NCI-H1092 treated with DMSO at 0.1 percent for 48 hours (cell line): ENCODE measurements at places on chromosomes 7 and 10.

DNA sequence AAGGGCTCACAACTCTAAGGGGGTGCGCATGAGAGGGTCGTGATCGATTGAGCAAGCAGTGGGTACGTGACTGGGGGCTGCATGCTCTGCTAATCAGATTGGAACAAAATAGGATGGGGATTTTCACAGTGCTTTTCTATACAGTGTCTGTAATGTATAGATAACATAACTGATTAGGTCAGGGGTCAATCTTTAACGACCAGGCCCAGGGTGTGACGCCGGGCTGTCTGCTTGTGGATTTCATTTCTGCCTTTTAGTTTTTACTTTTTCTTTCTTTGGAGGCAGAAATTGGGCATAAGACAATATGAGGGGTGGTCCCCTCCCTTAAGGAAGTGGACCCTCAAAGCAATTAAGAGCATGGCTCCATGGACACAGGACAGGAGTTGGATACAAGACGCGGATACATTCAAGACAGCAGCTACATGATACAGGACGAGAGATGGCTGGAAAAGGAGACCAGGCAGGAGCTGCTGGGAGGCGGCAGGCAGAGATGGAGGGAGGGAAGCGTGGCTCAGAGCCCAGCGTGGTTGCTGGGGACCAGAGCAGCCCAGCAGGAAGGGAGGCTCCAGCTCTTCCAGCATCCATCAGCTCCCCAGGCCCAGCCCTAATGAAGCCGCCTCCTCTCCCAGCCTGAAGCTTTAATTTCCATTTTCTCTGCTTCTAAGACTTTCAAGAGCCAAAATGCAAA lies 31.6 kb downstream of the GSDME start:
- DNase-seq: no peak

GRCh38 chr10:13587391-13587790 lies 626 bp downstream of the PRPF18 start:
- DNase-seq: no peak

GRCh38 chr7:154566877-154567276 lies 436.0 kb downstream of the PAXIP1 start:
- DNase-seq: no peak

DNA sequence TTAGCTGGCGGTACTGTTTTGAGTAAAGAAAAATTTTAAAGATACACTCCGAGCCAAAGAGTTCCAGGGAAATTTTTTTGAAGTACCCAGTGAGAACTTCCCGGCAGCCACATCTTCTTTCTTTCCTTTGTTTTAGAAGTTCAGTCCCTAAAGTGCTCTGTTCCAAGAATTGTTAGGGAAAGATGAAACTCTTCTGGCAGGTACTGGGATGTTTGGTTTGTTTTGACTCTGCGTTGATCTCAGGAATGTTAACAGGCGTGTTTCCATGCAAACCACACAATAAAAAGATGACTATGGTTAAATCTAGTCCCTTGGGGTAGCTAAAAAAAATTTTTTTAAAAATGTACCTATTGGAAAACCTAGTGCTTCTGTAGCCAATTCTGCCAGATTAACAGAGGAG lies 224.7 kb upstream of the PHYHIPL start:
- no peak for DNase-seq

DNA sequence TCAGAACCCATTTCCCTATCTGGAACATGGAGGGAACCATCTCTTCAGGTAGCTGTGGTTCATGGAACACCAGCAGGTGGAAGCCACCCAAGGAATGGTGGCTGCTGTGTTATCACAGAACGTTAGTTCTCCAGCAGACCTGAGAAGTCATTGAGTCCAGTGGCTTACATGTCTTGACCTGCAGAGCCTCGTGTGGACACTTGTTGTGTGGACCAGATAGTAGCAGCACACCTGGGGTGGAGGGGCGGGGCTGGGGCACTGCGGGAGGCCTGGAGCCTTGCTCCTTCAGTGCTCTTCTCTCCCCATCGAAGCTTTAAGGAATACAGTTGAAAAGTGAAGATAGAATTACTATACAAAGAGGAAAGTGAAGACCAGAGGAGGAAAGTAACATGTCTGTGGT lies 42.4 kb downstream of the VWA2 start:
- DNase-seq: no peak

DNA sequence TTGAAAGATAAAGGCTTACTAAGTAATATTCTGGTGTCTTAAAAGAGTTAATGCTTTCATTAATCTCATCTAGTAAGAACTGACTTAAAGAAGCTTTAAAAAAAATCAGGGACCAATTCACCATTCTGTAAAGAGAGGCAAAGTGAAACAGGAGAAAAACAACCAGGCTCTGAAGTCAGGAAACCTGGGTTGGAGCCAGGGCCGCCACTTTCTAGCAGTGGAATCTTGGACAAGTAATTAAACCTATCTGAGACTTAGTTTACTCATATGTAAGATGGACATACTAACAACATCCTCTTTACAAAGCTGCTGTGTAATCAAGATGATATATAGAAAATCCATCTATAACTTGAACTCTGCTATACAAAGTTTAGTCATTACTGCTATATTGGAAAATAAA lies 154.1 kb downstream of the RNLS start:
- DNase-seq: no peak

- DNase-seq: peak; percentile 96
Observed at GRCh38 chr7:82444220-82444909, 788 bp upstream of the CACNA2D1 start.

- no peak for DNase-seq
Observed at GRCh38 chr10:129039406-129040370, 427.4 kb upstream of the MGMT start.

GRCh38 chr7:56375173-56375572 lies 259.0 kb upstream of the NUPR2 start:
- DNase-seq: no peak

DNA sequence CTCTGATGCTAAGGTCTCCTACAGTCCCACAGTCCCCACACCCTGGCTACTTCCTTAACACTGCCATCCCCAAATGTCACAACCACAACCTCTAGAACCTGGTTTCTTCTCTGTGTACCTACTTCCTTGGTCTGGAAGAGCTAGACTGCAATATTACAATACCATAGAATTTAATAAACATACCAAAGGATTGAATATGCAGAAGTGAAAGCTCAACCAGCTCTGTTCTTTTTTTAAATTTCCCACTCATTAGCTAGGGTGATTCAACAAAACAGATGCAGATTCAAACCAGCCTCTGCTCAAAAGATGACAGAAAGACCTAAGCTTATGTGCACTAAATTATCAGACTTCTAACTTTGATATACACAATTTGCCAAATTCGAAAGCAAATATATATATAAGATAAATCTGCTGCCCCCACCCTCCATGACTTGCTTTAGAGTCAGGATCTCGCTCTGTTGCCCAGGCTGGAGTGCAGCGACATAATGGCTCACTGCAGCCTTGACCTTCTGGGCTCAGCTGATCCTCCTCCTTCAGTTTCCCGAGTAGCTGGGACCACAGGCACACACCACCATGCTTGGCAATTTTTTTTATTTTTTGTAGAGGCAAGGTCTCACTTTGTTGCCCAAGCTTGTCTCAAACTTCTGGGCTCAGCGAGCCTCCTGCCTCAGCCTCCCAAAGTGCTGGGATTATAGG lies 212.6 kb downstream of the CHCHD3 start:
- DNase-seq: no peak

DNA sequence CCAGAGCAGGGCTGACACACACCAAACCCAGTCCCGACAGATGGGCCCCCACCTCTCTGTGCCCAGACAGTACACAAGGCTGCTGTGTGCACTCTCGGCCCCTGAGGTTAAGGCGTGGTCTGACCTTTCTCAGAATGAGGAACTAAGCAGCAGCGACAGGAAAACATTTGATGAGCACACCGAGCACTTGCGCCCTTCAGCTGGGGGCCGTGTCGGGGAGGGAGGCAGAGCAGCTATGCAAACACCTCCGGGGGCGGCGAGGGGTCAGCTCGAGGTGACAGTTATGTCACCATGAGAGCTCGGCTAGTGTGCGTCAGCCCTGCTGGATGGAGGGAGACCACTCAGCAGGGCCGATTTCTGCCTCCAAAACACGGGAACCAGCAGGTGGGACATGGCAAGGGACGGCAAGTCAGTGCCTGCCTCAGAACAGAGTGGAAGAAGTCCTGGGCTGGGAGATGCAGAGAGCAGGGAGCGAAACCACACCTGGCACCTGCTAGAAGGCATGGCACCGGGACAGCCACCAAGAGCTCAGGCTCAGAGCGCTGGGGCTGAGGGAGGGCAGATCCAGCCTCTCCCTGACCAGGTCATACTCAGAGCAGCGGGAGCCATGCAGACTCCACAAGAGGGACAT lies 57.4 kb downstream of the CHST15 start:
- DNase-seq: no peak

DNA sequence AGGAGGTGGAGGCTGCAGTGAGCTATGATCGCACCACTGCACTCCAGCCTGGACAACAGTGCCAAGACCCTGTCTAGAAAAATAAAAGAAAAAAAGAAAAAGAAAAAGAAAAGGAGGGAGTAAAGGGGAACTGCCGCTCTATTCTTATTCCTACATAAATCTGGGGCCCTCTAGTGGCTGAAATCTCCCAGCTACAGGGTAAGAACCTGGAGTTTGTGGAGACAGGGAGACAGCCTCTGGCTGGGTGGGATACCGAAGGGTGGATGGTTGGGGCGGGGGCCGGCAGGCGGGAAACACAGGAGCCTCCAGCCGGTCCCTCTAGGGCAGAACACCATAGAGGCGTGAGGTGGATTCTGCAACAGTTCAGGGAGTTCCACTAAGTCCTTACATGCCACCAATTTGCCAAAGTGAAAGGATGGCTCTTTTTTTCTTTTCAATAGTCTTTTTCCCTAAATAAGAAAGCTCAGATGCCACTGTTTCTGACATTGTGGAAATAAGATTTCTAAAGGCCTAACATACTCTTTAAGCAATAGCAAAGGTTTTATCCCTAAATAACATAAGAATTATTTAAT lies 117.3 kb downstream of the SVIL start:
- DNase-seq: no peak

DNA sequence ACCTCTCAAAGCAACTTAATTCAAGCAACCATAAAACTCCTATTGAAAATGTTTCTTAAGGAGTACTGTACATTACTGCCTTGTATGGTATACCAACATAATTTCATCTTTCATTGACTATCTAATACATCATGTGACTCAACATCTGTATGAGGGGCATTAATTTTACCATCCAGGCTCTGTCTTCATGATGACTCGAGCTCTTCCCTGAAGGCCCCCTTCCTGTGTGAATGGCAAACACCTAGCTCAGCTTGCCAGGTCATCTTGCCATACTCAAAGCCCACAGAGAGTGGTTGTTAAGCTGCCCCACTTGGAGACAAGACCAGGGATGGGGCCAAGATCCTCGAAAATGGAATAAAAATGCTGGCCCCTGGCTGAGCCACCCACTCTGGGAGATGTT lies 82.4 kb downstream of the SGMS1 start:
- no peak for DNase-seq

DNA sequence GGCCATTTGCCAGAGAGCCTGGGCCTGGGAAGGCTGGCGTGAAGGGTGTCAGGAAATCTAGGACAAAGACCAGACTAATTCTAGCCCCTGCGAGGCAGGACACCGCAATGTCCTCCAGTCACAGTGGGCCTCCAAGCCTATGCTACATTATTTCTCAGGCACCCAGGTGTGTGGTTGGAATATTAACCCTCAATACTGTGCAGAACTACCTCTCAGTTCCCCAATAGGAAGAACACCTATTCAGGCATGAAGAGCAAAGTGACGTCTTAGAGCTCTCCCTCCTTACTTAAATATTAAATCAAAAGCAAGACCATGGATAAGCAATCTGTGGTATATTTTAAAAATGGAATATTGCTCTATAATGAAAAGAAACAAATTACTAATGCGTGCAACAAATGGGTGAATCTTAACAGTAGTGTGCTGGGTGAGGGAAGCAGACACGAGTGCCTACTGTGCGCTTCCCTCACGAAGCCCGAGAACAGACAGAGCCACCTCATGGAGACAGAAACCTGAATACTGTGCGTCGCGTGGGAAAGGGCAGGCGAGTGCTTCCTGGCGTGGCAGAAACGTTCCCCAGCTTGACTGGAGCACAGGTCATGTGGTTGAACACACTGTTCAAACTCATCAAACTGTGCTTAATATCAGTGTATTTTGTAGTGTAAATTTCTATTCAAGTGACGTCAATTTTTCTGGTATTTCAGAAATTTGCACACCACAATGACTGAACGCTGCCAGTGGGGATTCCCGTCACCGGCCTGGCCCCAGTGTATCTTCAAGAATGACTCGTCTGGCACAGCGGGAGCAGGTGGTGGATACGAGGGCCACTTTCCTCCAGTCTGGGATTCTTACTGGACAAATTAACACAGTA lies 15.5 kb upstream of the PTPRN2 start:
- no peak for DNase-seq

GRCh38 chr10:132020456-132020855 lies 38.7 kb upstream of the BNIP3 start:
- DNase-seq: no peak

DNA sequence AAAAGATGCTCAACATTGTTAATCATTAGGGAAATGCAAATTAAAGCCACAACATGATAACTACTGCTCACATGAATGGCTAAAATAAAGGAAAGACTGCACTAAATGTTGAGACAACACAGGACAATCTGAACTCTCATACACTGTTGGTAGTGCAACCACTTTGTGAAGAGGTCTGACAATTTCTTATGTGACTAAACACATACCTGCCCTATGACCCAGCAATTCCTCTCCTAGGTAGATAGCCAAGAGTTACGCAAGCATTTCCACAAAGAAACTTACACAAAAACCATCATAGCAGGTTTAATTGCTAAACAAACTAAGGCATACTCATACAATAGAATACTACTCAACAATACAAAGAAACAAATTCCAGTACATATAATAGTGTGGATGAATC lies 41.8 kb upstream of the HERPUD2 start:
- DNase-seq: no peak

DNA sequence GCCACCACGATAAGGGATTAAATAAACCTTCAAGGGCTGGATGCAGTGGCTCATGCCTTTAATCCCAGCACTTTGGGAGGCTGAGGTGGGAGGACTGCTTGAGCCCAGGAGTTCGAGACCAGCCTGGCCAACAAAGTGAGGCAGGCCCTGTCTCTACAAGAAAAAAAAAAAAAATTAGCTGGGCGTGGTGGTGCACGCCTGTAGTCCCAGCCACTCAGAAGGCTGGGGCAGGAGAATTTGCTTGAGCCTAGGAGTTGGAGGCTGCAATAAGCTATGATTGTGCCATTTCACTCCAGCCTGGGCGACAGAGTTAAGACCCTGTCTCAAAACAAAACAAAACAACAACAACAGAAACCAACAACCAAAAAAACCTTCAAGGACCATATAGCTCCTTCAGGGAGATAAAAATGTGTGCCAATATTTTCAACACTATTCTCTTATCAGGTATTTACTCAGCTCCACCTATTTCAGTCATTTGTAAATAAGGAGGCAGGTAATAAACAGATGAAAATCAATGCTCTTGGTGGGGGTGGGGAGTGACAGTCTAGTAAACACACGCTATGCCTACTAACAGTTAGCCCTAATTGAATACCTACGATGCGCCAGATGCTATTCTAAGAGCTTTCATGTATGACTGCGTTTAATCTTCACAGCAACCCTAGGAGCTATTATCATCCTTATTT lies 13.2 kb downstream of the BAIAP2L1 start:
- DNase-seq: no peak
